ENCODE measurements at places on chromosomes 13 and 19.
A peak's percentile ranks its signal among the peaks of the same experiment; 100 is the strongest.

DNA sequence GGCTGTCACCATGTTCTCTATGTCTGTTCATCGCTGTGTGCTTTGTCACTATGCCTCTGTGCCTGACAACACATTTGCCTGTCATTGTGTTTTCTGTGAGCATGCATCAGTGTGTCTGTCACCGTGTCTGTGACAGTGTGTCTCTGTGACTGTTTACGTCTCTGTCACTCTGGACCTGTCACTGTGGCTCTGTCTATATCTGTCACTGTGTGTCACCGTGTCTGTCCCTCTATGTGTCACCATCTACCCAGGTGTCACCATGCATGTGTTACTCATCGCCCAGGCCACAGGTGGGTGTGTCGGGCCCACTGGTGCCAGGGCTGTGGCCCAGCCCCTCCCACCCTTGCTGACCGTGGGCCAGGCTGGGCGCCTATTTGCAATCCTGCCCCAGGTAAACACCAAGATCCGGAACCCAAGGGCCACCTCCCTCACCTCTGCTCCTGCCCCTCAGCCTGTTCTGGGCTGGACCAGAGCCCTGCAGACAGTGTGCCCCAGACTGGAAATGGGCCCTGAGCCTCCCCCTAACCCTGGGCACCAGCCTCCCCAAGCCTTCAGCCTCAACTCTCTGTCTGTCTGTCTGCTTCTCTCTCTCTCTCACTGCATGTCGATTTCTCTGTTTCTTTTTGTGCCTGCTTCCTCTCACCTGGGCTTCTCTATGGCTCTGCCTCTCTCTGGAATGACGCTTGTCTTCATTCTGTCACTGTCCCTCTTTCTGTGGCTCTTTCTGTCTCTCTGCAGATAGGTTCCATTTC lies 7.7 kb downstream of the IRF2BP1 start:
- peak; percentile 80 for DNase-seq

DNA sequence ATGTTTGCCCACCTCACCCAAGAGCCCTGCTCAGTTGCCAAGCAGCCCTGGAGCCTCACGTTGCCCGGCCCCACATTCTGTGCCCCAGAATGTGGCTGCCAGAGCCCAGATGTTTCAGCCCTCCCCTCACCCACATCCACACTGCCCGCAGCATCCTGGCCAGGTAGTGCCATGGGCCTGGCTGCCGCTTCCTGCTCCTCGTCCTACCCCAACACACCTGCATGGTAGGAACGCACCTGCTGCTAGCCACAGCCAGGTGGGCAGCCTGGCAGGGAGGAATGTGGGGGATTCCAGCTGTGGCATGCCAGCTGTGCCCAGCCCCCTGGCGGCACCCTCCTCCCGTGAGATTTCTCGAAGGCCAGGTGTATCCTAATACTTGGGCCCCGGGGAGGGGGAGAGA lies 7.5 kb upstream of the NFIX start:
- no peak for DNase-seq

DNA sequence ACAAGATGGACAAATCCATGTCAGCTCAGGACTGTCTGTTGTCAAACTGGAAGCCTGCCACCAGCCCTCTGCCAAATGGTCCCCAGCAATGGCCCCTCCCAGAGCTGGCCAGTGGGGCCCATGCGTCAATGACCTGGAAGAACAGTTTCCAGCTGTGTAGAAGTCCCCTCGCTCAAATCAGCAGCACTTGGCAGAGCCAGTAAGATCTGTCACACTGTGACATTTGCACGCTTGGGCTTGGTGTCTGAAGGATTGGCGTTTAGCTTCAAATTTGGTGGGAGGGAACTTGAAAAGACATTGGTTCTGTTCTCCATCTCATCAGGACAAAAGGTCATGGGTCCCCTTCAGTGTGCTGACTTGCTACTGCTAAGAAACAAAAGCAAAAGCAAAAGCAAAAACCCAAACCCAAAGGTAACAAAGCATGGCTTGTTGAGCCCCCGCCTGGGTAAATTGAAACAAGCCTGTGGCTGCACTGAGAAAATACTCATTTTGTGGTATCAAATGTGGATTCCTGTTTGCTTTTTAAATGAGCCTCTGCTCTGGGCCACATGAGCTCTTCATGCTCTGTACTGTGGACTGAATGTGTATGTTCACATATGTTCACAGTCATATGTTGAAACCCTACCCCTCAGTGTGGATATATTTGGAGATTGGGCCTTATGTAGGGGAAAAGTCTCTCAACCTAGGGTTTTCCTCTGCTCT lies 253.6 kb upstream of the MAB21L1 start:
- no peak for DNase-seq

- DNase-seq = peak; percentile 85
Measured at GRCh38 chr19:2274931-2275535, 6.9 kb downstream of the PEAK3 start.

DNA sequence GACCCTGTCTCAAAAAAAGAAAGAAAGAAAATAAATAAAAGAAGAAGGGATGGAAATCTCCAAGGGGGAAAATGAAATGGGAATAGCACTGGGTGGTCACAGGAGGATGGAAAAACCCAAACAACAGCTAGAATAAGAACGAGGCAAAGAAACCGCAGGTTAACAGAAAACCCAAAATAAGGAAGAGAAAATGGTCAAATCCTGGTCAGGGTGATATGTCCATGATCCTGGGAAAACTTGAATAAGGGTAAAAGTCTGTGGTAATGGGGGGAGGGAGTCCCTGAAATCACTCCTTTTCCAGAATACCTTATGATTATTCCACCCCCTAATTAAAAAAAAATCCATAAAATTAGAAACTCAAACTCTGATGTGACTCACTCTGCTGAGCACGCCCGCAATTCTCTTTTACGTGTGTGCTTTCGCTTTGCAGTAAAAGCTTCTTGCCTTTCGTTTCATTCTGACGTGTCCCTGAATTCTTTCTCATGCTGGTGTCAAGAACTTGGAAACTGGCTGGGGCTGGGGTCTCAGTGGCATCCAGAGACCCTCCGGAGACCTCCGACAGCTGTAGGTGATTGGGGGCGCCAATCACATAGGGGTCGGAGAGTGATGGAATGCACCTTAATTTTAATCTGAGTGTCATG lies 4.3 kb upstream of the NAXD start:
- DNase-seq = no peak

- DNase-seq = no peak
Measured at GRCh38 chr19:17025361-17025760, 1.2 kb downstream of the CPAMD8 start.

DNA sequence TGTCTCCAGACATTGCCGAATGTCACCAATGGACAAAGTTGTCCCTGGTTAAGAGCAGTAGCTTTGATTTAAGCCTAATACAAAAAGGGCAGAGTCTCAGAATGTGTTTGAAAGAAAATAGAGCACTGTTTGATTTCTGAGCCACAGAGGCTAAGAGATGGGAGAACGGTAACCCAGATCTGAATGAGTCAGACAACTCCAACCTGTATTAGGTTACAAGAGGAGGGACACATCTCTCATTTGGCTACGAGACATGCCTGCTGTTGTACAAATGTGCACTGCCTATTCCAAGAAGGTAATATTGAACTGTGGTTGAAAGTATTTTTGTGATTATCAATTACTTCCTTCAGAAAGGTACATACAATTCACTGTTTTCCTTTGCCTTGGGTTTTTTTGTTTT lies 4.9 kb upstream of the HSPH1 start:
- DNase-seq = no peak

GRCh38 chr19:41847351-41848105 lies 2.7 kb downstream of the DMRTC2 start:
- no peak for DNase-seq

DNA sequence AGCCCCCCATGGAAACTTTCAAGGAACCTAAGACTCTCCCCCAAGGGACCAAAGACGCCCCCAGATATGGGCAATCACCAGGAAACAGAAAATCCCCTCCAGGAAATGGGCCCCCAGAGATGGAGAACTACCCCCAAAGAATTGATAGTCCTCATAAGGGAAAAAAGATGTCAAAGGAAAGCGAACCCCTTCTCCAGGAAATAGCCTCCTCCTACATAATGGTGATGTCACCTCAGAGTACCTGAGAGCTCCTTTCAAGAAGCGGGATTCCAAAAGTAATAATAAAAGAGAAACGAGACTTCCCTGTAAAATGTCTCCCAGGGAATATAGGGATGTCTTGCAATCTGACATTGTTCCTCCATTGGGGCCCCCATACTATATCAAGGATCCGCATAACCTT lies 1.1 kb downstream of the CDKN2D start:
- no peak for DNase-seq

- no peak for DNase-seq
Measured at GRCh38 chr19:341386-342127, 3.0 kb downstream of the MIER2 start.

- no peak for DNase-seq
Measured at GRCh38 chr13:79742923-79743322, 262.0 kb downstream of the NDFIP2 start.

- no peak for DNase-seq
Measured at GRCh38 chr13:53490752-53491151, 462.1 kb downstream of the OLFM4 start.

DNA sequence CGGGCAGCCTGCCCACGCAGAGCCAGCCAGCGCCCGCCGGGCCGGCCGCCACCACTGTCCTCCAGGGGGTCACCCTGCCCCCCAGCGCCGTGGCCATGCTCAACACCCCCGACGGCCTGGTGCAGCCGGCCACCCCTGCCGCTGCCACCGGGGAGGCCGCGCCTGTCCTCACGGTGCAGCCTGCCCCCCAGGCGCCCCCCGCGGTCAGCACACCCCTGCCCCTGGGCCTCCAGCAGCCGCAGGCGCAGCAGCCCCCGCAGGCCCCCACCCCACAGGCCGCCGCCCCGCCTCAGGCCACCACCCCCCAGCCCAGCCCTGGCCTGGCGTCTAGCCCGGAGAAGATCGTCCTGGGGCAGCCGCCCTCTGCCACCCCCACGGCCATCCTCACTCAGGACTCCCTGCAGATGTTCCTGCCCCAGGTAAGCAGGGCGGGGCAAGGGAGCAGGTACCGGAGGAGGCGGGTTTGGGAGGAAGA lies 32.3 kb upstream of the EHD2 start:
- no peak for DNase-seq

GRCh38 chr19:47374876-47375693 lies 26.0 kb downstream of the DHX34 start:
- no peak for DNase-seq

DNA sequence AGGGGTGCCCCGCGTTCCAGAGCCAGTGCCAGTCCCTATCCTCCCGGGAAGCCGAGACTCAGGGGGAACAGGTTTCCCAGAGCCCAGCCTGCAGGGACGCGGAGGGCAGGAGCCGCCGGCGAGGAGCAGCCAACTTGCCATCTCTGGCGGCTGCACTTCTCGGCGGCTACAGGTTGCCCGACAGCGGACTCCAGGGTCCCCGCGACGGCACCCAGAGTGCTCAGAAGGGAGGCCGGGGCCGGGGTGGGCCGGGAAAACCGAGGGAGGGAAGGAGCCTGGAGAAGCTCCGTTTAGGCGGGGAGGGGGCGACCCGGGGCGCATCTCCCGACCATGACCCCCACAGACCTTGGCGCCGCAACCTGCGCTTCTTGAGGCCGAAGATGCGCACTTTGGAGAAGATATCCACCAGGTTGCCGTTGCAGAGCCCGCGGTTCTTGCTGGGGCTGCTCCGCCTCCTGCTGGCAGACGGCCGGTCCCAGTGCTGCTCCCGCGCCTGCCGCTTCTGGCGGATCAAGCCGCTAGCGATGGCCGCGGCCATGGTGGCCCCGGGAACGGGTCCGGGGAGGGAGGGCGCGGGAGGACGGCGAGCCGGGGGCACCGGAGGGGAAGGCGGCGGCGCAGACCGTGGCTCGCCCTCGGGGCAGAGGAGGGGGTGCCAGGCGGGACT lies 463.8 kb downstream of the ITGBL1 start:
- DNase-seq = no peak

DNA sequence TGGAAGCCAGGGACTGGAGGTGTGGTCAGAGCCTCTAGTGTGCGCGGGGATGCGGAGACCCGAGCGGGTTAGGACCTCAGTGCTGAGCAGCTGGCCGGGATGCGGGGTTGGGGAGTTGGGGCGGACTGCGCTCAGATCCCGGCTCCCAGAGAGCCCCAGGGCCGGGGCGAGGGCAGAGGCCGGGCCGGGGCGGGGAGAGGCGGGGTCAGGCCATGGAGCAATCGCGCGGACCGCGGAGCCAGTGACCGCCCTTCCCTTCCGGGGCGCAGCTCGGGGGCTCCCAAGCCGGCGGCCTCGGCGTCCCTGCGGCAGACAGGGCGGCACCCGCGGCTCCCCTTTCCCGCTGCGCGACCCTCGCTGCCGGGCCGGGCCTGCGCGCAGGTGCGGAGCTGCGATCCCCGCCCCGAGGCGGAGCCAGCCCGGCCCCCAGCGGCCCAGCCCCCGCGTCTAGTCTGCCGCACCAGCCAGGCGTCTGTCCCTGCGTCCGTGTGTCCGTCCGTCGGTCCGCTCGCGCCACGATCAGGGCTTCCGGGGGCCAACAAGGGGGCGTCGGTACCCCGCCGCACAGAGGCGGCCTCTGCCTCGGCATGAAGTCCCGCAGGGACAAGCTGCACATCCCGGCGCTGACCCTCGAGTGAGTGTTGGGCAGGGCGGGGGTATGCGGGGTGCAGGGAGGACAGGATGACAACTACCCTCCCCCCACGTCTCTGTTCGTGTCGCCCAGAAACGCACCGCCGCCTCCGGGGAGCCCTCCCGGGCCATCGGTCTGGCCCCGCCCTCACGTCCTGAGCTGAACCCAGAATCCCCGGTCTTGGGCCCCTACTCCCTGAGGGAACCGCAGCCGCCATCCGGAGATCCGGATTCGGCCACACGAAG lies 12.4 kb downstream of the MAST3 start:
- peak; percentile 80 for DNase-seq

GRCh38 chr13:30191491-30192100 lies 115.8 kb downstream of the KATNAL1 start:
- DNase-seq = no peak

All from colonic mucosa (tissue), 4 donors.